ENCODE measurements at places on chromosomes 5 and 9. TPM values are rescaled to one million over a fixed set of nuclear protein-coding genes. Genes with fewer than 3 reads are reported as not detected.

DNA sequence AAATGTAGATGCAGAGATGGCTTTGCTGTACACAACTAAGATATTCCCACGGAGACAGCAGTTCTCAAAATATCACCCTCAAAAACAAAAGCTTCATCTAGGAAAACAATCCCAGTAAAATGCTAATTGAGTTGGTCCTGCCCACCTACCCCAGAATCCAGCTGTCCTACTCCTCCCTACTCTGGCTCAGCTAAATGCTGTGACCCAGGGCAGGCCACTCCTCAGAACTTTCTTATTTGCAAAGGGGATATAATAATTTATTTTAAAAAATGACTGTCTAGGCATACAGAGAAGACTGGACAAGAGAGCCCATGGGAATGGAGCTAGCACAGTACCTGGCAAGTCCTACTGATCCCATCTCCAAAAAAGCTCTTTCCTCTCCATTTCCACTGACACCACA, 162.3 kb downstream of the CRB2 start:
- DNase-seq, result no peak

DNA sequence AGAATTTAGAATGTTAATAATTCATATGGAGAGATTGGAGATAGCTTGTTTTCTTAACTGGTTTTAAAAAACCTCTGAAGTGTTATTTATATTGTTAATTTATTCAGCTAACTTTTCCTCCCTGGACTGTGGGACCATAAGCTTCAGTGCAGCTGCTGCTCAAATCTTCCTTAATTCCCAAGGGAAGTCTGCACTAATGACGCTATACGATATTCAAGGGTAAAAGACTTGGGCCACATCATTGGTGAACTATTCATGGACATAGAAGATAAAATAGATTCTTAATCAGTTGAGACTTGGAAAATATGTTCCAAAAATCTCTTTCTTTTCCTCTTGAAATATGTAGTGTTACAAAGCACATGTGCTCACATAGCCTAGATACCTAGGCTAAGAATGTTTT, 31.1 kb upstream of the GAS1 start:
- no peak for DNase-seq

DNA sequence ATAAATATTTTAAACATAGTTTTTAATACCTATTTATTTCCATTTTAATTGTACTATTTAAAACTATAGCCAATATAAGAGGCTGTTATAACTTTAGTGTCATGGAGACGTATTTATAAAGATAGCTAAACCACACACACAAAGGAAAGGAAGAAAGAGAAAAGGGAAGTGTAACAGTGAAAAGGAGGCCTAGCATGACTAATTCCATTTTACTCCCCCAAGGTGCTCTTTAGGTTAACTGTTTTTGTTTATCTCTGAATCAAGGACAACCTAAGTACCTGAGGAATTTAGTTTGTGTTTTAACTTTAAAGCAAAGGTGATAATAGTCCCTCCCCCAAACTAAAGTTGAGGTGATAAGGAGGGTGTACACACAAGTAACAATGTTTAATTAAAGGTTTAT, 1188.9 kb upstream of the C9orf72 start:
- no peak for DNase-seq

DNA sequence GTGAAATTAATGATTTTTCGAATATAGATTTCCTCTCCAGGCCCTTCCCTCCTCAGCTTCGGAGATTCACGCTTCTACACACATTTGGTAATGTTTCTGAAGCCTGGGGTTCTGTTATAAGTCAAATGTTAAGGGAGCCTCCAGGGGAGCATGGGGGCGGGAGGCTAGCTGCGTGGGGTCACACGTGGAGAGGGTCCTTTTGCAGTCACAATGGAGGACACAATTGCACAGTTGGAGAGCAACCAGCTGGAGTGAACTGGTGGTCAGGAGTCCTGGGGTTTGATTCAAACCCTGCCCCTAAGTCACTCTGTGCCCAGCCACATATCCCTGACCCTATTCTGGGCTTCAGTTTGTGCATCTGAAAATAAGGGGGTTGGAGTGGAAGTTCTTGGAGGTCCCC, 481.4 kb downstream of the CDK5RAP2 start:
- no peak for DNase-seq

GRCh38 chr9:119052339-119053030, 316.8 kb downstream of the BRINP1 start:
- DNase-seq, result no peak

- DNase-seq, result no peak
Measured at GRCh38 chr5:67405755-67406154, 209.2 kb upstream of the CD180 start.

DNA sequence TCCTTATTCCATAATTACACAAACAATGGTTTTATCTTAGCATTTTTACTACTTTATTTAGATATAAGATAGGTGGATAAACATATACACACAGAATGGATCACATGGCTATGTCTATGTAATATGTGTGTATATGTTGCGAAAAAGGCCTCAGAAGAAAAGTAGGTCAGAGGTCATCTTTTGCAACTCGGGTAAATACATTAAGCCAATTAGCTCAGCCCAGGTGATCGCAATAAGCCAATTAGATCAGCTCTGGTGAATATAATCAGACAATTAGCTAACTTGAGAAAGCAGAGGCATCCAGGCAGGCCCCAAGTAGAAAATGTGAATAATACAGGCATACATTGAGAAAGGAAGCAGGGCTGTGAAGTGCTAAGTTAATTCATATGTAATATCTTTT, 24.3 kb downstream of the SLCO4C1 start:
- DNase-seq, result no peak

DNA sequence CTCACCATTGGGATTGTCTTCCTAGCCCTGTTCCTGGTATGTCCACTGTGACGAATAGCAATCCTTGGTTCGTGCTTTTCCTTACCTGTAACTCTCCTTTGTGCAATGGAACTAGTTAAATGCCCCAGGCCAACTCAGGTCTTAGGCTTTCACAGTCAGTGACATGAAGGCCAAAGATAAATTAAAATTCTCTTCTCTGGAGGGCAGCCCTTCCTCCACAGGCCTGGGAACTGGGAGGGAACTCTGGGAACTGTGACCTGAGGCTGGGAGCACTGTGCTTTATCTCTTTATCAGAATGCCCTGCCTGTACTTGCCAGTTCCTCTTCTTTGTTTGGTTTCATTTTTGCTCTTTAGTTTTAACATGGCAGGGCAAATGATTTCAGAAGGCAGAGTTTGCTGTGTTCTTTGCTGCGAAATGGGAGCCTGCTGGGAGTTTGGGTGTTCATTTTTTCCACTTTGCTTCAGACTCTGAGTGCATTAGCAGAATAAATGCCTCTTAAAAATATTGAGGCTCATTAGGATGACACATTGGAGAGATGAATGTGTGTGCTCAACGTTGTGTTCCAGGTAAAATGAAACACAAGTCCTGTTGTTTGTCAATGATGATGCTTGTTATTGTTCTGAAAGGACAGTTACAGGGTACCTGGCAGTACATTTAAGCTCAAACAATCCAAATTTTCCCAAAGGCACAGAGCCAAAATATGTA, 118.1 kb downstream of the NUDT12 start:
- DNase-seq, result no peak

DNA sequence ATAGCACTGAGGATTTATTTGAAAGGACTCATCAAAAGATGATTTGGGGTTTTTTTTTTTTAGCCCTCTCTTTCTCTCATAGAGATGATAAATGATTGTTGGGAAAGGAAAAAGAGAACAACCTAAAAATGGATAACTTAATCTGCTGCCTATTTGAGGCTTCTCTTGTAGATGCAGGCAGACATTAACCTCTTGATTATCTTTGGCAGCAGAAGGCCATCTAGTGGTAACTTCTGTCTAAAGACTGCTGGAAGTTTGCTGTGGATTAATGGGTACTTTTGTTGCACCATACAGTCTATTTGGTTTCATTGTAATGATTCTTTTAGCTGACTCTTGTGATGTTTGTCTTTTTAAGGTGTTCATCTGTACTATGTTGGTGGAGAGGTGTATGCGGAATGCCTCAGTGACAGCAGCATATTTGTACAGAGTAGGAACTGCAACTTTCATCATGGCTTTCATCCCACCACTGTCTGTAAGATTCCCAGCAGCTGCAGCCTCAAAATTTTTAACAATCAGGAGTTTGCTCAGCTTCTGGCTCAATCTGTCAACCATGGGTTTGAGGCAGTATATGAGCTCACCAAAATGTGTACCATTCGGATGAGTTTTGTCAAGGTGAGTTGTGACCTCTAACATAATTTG, 18.8 kb downstream of the SMIM32 start:
- no peak for DNase-seq

GRCh38 chr9:74073897-74074296, 423.2 kb upstream of the RORB start:
- no peak for DNase-seq

DNA sequence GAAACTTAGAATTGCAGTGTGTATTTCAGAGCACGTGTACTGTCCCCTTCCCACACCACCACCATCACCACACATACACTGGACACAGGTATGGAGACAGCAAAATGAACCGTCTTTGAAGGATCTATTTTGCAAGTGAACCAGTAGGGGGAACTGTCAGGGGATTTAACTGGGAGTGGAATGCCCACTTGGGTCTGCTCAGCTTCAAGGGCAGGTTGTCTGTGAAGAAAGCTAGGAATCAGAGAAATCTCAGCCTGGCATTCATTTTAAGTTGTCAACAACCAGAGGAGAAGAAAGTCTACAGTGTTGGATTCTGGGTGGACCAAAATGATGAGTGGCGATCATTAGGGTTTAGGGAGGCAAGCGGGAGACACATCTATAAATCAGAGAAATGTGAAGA, 147.0 kb downstream of the DCP2 start:
- DNase-seq, result no peak

- no peak for DNase-seq
Measured at GRCh38 chr5:180070756-180071530, 616 bp downstream of the RNF130 start.

GRCh38 chr5:116640236-116640635, 65.6 kb upstream of the SEMA6A start:
- DNase-seq, result no peak

DNA sequence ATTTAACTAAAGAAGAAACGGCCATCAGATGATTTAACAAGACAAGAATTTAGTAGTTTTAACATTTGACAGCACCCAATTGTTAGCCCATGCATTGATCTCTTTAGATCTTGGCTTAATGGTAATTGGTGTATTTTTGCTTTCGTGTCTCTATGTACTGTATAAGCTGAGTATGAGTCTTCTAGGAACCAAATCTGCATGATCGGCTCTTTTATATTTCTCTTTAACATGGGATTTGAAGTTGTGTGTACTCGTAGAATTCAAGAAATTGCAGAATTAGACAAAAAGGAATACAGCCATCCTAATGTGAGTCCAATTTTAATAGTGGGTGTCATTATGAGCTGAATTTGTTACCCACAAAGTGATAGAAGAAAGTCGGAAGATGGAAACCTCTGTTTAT, 438.9 kb upstream of the WWC1 start:
- no peak for DNase-seq

DNA sequence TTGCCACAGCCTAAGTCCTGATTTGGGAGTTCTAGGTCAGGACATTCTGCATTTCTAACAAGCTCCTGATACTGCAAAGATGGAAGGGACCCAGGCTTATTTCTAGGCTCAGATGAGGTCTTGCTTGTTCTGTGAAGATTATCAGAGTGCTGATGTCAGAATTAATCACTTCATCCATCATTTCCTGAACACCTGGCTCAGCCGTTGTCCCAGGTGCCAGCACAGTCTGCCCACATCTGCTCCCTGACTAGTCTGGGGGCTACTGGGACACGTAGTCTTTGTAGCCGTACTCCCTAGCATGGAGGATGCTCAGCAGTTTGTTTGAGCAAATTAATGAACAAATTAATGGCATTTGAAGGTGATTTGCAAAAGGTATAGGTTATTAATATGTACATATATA, 17.9 kb upstream of the SPINK4 start:
- DNase-seq, result no peak

DNA sequence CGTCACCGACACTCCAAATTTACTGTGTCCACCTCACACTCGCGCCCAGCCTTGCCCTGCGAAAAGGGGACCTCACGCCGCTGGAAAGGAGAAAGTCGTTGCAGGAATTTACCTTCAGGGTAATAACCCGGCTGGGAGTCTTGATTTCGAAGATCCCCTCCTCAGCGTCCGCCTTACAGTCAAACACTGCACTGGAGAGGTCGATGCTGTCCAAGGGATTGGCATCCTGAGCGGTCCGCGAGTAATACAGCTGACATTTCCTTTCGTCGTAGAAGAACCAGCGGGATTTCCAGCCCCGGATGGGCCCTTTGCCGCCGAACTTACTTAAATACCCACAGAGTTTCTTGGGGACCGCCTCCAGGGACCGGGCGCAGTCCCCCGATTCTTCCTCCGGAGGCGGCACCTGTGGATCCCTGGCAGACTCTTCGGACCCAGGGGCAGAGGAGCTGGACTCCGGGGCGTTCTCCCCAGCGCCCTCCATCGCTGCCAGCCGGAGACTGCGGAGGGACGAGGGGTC, 330 bp downstream of the TBC1D2 start:
- no peak for DNase-seq

- no peak for DNase-seq
Measured at GRCh38 chr9:68847765-68848164, 142.7 kb downstream of the PIP5K1B start.

DNA sequence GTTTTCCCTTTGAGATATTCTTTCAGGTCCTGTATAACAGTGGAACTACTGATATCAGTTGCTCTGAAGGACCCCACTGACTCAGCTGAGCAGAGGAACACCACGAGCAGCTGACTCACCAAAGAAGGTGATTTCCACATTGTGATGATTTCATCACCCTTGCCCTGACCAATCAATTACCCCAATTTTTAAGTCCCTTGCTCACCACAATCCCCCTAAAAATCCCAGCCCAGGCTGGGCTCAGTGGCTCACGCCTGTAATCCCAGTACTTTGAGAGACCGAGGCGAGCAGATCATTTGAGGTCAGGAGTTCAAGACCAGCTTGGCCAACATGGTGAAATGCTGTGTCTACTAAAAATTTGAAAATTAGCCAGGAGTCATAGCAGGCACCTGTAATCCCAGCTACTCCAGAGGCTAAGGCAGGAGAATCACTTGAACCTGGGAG, 125.3 kb upstream of the ABCA1 start:
- no peak for DNase-seq

Gene CDH18
- total RNA-seq, result 17.5 TPM

Gene RANBP6
- total RNA-seq, result 79.9 TPM

Gene AQP3
- total RNA-seq, result not detected

Gene NR2F1-AS1
- total RNA-seq, result 60.7 TPM

Gene CNTNAP3B
- total RNA-seq, result 35.9 TPM

Gene HTR1A
- total RNA-seq, result 20.4 TPM

Gene CIZ1
- total RNA-seq, result 15.9 TPM

Gene EIF4EBP3
- not detected for total RNA-seq

Gene CDH10
- total RNA-seq, result 79.9 TPM
